Neural progenitor cell (in vitro differentiated cells): ENCODE measurements at places on chromosomes 6 and 20. TPM values are rescaled to one million over a fixed set of nuclear protein-coding genes. Genes with fewer than 3 reads are reported as not detected.

RFX6 gene
- total RNA-seq = not detected in 2 replicates

EMILIN3 gene
- total RNA-seq = 3.5 and 9.0 TPM in 2 replicates

TMC2 gene
- not detected in 2 replicates for total RNA-seq

SNTA1 gene
- 6.3 and 10.6 TPM in 2 replicates for total RNA-seq

- no peak overlapping the region for H3K27ac ChIP-seq
- no peaks in the 10 kb centered on the region for H3K27me3 ChIP-seq
- DNase-seq = no peak
Observed at GRCh38 chr6:110619275-110619908, 143.0 kb upstream of the SLC22A16 start.

DNA sequence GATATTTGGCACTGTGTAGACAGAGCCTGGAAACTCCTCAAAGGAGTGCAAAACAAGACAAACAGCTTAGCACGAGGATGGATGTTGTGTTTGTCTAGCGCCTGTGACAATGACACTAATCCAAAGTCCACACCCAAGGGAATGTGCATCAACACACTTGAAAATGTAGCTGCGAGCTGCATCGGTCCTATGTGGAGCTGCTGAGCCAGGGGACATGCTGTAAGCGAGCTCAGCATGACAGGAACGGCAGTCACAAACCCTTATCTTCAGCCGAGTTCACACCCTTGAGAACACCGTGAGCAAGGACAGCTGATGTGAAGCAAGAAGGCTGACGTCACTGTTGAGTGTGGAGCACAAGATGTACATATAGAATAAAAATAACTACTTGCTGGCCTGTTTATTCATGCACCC, 684.3 kb downstream of the QKI start:
- no peak overlapping the region for H3K4me3 ChIP-seq
- H3K27ac ChIP-seq = no peak overlapping the region
- no peaks in the 10 kb centered on the region for H3K27me3 ChIP-seq
- no peaks in the 10 kb centered on the region for H3K36me3 ChIP-seq
- H3K4me1 ChIP-seq = peaks cover 45% of the 10 kb centered on the region
- DNase-seq = no peak

DNA sequence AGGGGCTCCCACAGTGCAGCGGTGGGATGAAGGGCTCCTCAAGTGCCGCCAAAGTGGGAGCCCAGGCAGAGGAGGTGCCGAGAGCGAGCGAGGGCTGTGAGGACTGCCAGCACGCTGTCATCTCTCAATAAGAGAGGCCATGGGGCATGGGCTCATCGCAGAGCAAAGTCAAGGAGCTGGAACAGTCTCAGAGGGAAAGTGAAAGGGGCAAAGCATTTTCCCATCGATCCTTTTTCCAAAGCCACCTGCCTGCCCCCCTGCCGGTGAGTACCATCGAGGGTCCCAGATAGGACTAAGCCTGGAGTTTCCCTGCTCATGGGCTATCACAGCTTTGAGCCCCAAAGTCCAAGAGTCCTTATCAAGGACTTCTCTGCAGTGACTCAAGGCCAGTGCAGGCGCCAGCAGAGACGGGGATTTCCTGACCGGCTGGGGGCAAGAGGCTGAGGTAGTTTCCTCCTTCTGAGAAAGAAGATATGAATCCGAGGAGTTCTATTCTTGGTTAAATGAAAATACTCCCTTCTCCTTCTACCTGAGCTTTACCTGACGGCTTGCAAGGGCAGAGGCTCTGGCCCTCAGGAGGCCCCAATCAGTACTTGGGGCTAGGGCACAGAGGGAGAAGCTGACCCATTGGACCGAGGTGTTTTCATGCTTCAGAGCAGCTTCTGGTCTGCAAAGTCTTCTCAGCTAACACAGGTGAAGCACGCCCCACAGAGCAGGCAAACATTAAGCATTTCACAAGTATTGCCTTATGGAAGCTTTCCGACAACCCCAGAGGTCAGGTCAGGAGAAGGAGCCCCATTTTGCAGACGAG, 22.6 kb downstream of the ETV7 start:
- no peak overlapping the region for H3K27ac ChIP-seq
- no peak for DNase-seq
- H3K4me1 ChIP-seq = no peaks in the 10 kb centered on the region
- no peaks in the 10 kb centered on the region for H3K36me3 ChIP-seq

DNA sequence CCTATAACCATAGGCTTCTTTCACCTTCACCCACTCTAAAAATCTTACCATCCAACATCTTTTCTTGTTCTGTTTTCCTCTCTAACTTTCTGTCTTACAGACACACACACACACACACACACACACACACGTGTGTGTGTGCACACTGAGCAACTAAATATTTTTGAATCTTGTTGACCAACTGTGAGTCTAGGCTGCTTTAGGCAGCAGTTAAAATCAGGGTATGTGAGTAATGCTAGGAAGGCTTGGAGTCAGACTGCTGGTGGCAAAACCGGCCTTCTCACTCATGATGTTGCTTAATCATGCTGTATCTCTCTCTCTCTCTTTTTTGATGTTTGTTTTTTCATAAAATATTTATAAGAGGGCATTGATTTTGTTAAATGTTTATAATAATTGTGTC, 103.1 kb upstream of the TBX18 start:
- H3K4me3 ChIP-seq = no peak overlapping the region
- no peaks in the 10 kb centered on the region for H3K4me1 ChIP-seq
- no peaks in the 10 kb centered on the region for H3K36me3 ChIP-seq
- no peak overlapping the region for H3K27ac ChIP-seq
- DNase-seq = no peak
- no peaks in the 10 kb centered on the region for H3K27me3 ChIP-seq

DNA sequence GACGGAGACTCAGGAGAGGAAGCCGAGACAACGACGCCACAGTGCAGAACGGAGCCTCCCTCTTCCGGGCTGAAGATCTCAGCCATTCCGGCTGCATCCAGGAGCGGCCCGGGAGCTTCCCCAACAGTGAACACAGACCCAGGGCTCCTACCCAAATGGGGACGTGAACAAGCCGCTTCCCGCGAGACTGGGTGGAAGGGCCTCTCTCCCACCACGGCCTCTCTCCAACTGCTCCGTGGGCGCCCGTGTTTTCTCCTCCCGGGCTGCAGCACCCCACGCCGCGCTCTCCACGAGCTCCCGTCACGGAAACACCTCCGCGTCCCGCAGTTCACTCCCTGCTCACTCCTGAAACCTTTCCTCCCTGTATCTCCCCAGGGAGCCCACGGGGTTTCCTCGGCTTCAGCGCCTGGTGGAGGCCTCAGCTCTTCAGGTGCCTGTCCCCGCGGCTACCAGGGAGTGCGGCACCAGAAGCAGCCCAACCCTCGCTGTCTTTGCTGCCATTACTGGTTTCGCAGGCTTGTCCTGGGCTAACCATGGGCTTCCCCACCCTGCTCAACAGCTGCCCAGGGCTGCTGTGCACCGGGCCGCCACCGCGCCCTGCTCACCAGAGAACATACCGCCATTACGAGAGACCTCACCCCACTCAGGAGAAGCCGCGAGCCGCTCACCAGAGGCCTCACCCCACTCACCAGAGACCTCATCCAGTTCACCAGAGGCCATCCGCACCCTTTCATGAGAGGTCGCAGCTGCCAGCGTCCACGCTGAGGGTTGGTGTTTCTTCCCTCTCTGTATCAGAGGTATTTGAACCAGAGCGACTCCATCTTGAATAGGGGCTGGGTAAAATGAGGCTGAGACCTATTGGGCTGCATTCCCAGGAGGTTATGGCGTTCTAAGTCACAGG, 922.8 kb downstream of the QKI start:
- H3K36me3 ChIP-seq = no peaks in the 10 kb centered on the region
- DNase-seq = no peak
- no peaks in the 10 kb centered on the region for H3K27me3 ChIP-seq
- peaks cover 6% of the 10 kb centered on the region for H3K4me1 ChIP-seq
- H3K4me3 ChIP-seq = no peak overlapping the region

DNA sequence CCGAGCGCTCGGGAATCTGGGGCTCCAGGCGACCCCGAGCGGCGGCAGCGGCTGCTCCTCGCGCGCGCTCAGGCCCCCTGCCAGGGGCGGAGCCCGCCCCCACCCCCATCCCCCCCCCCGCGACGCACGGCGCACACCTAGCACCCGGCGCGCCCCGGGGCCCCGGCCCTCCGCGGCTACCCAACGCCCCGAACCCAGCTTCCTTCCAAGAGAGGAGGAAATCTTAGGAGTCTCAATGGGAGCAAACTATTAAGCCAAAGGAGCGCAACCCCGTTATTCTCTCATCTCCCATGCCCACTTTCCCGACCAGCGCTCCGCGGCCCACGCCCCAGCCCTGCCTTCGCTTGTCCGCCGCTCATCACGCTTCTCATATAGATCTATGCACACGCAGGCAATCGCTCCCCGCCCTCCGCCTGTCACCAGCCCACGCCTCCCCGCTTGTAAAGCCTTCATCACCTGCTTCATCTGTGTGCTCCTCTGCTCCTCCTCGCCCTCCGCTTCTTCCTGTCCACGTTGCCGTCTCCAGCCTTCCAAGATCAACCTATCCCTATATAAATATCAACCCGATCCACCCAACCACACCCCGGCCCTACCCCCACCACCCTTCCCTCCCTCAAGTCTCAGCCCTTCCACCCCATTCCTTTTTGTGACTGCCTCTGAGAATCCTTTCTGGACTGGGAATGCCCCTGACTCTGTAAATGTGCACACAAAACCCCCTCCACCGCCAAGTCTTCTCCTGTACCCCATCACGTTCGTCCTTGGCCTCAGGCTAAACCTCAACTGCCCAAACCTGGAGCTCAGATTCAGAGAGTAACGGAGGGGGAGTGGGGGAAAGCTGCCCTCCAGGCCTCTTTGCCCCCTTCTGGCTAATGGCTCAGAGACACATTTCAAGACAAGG, at the start of gene DLK2:
TSS of gene DLK2 (minus strand) at position 18 of the 898 bp plus-strand sequence. CDS start 723 bp downstream, outside the sequence.
- H3K36me3 ChIP-seq = no peaks in the 10 kb centered on the region
- peak within 1 kb of the TSS; percentile 69 for H3K4me3 ChIP-seq
- H3K4me1 ChIP-seq = no peaks in the 10 kb centered on the region
- peaks cover 57% of the 10 kb centered on the region for H3K27me3 ChIP-seq
